ENCODE measurements at places on chromosomes 6 and 20.

- DNase-seq, result no peak
Observed at GRCh38 chr6:75993236-75994162, 79.0 kb downstream of the IMPG1 start.

GRCh38 chr20:21179757-21180156 is 53.9 kb downstream of the KIZ start:
- no peak for DNase-seq

GRCh38 chr6:166496460-166496859 is 90.0 kb downstream of the RAMACL start:
- no peak for DNase-seq

DNA sequence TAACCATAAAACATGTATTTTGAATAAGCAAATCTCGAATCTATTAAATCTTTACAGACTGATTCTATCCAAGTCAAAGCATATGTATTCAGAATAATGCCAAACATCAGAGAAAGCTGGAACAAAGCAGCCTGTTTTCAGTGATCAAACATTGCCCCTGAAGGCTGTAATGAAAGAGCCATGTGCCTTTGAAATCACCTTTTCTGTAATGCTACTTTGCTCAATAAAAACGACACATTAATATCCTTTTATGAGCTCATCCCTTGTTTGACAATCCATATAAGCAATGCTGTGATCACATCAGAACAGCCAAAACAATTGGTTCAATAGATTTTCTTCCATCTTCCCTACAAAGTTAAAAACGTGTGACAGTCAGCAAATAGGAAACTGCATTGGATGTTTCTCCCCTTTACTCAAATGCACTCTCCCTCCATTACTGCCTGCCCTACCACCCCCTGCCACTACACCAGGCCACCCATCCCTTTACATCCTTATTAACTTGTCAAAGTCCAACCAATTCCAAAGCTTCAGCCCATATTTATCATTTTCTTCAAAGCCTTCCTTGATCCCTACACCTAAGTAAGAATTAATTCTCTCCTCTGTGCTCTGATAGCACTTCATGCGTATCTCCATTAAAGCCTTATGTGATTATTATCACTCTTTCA is 42.0 kb downstream of the THEMIS start:
- DNase-seq, result no peak

- no peak for DNase-seq
Observed at GRCh38 chr6:131107151-131107550, 28.1 kb upstream of the AKAP7 start.

DNA sequence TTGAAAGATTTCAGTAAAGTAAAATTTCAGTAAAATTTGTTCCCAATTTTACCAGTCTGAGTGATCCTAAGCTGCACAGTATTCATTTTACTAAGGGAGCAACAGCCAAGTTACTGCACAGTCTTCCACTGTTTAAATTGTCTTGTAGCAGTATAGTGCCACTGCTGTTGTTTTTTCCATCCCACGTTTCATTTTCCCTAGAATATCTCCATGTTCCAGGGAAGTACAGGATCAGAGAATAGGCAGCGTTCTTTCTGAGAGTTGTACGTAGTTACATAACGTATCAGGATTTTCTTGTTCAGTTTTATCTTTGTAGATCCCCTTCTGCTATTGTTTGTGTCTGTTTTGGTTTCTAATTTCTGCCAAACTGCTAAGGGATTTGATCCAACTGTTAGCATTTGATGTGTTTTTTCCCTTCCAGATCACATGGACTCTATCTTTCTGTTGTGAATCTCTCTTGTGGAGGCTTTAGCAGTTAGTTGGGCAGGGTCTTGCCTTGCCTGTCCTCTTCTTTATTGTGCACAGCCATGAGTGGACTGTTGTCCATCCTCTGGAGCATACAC is 38.4 kb downstream of the BCKDHB start:
- no peak for DNase-seq

DNA sequence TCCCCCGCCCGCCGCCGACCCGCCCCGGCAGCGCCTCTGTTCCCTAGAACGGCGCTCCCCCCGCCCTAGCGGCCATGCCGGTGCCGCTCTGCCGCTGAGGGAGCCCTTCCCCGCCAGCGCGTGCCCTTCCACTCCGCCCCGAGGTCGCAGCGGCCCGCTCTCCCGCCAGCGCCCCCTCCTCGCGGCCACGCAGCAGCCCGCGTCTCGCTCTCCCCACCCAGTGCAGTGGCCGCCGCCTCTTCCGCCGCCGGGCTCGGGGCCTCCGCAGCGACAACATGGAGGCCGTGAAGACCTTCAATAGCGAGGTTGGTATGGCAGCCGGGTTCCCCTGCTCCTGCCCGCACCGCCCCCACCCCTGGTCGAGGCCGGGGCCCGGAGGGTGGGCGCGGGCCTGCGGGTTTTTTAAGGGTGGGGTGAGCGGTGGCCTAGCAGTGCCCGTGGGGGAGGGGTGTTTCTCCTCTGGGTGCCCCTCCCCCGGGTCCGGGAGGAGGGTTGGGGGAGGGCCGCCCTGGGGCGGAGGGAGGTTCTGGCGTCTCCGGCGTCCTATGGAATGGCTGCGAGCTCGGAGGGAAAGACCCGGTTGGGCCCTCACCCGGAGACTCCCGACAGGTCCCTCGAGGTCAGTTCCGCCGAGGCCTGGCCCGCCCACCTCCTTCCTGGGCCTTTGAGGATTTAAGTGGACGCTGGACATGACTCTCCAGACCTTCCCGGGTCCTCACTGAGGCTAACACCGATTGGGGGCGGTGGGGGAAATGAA is 588 bp downstream of the SCAF8 start:
- peak; percentile 84 for DNase-seq

DNA sequence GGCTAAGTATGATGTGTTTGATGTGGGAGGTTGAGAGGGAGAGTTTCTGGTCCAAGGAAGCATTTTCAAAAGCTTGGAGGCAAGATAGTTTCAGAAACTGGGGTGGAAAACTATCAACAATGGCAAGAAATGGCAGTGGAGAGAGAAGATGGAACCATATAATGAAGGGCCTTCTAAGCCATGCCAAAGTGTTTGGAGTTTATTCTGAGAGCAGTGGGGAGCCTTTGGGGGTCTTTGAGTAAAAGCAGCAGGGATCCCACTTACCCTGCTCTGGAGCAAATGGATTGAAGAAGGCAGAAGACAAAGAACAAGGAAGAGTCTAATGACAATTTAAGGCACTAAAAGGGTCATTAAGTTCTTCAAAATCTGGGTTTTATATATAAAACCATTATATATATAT is 538.9 kb downstream of the UTRN start:
- no peak for DNase-seq

DNA sequence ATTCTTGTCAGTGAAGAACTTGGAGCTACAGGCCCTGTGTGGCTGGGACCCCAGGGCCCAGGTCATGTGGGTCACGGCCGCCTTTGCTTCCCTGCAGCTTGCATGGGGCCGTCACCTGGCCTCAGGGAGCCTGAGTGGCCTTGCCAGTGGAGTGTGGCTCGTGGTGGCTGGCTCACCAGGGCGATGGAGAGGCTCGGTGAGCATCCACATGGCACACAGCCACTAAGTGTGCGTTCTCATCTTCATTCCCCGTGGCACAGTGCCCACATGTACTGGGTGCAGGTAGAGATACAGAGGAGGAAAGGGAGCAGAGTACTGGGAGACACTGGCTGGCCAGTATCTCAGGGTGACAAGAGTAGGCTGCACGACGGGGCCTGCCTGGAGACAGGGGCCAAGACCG is 21.5 kb downstream of the MANBAL start:
- DNase-seq, result no peak

- no peak for DNase-seq
Observed at GRCh38 chr6:22372922-22373321, 76.1 kb upstream of the PRL start.

DNA sequence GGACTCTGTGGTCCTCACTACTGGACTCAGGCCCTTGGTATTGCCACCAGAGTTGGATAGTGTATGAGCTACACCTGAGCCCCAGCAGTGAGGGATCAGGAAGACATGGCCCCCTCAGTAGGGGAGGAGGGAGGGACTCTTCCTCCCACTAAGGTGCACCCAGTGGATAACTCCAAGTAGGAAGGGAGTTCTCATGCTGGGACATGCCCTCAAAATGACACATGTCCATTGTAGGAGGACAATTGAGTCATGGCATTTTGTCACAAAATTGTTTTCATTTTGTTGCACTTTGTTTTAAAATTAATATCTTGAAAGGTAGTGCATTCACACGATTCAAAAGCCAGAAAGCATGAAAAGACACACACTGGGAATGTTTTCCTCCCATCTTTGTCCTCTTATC is 127.2 kb downstream of the FOXO3 start:
- DNase-seq, result no peak

DNA sequence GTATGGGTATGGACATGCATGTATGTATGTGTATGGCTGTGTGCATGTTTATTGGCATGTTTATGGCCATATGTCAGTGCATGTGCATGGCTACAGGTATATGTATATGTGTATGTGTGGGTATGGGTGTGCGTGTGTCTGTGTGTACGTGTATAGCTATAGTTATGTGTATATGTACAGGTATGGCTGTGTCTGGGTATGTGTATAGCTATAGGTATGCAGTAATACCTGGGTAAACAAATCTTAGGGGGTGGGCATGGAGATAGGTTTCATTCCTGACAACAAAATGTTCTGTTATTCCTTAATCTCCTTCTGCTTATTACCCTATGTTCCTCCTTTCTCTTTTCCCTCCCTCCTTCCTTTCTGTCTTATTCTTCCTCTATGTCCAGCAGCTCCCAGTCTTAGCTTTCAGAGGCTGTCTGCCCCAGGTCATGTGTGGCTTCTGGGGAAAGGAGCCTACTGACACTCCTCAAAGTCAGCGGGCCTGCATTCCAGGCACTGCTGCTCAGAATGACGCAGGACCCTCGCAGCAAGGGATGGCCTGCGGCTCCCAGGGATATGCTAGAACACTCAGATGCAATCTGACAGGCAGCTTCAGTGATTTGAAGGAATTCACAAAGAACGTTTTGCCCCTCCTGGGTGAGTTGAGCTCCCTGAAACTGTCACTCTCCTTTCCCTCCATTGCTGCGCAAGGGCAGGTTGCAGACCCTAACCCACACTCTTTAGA is 139.3 kb upstream of the PHACTR1 start:
- no peak for DNase-seq

GRCh38 chr6:33279971-33280511 is 3.1 kb downstream of the B3GALT4 start:
- no peak for DNase-seq

GRCh38 chr6:1296542-1296941 is 15.4 kb upstream of the FOXQ1 start:
- DNase-seq, result no peak

- no peak for DNase-seq
Observed at GRCh38 chr6:111767752-111768430, 105.4 kb downstream of the FYN start.

- DNase-seq, result no peak
Observed at GRCh38 chr6:1004885-1005630, 306.8 kb upstream of the FOXQ1 start.

DNA sequence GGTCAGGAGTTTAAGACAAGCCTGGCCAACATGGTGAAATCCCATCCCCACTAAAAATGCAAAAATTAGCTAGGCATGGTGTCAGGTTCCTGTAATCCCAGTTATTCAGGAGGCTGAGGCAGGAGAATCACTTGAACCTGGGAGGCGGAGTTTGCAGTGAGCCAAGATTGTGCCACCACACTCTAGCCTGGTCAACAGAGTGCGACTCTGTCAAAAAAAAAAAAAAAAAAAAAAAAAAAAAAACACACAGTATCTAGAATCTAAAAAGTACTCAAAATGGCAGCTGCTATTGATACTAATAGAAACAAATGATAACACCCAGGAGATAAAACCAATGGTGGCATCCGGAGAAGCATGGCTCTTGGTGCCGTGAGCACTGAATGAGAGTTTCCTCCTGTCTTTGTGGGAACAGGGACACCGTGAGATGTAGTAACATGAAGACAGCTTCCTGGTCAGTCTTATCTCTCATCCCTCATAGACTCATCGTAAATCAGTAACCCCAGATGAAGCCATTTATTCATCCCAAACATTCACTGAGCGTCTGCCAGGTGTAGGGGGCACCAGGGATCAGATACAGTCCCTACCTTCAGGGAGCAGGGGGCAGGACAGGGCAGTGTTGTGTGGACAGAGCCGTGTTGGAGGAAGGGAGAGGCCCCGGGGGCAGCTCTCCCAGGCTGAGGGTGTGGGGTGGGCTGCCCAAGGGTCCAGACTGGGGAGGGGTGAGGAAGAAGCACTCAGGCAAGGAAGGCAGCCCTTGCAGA is 66.1 kb downstream of the SYNJ2 start:
- no peak for DNase-seq

GRCh38 chr6:37130704-37131103 is 39.2 kb upstream of the PIM1 start:
- DNase-seq, result no peak

- no peak for DNase-seq
Observed at GRCh38 chr6:85127696-85128243, 322.1 kb upstream of the NT5E start.

DNA sequence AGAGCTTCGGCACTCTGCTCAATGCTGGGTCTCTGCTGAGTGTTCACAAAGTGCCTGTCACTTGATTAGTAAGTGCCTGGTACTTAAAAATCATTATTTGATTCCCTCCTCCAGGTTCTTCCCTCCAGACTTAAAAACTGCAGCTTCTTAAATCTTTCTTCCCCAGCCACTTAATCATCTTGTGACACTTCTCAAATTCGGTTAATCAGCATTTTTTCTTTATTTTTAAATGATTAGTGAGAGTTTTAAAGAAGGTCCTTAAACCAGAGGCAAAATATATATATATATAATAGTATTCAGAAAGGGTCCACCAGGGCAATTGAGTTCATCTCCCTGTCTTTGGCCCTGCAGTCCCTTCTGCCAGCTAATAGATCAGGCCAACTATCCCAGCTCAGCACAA is 8.0 kb upstream of the BANF2 start:
- DNase-seq, result no peak

GRCh38 chr20:1894471-1894950 is 696 bp upstream of the SIRPA start:
- DNase-seq, result no peak
